ENCODE measurements at places on chromosomes 11 and 22. TPM values are rescaled to one million over a fixed set of nuclear protein-coding genes. Genes with fewer than 3 reads are reported as not detected.
A peak's percentile ranks its signal among the peaks of the same experiment; 100 is the strongest.

SOX6 gene
- 19.6 TPM for polyA plus RNA-seq

DNA sequence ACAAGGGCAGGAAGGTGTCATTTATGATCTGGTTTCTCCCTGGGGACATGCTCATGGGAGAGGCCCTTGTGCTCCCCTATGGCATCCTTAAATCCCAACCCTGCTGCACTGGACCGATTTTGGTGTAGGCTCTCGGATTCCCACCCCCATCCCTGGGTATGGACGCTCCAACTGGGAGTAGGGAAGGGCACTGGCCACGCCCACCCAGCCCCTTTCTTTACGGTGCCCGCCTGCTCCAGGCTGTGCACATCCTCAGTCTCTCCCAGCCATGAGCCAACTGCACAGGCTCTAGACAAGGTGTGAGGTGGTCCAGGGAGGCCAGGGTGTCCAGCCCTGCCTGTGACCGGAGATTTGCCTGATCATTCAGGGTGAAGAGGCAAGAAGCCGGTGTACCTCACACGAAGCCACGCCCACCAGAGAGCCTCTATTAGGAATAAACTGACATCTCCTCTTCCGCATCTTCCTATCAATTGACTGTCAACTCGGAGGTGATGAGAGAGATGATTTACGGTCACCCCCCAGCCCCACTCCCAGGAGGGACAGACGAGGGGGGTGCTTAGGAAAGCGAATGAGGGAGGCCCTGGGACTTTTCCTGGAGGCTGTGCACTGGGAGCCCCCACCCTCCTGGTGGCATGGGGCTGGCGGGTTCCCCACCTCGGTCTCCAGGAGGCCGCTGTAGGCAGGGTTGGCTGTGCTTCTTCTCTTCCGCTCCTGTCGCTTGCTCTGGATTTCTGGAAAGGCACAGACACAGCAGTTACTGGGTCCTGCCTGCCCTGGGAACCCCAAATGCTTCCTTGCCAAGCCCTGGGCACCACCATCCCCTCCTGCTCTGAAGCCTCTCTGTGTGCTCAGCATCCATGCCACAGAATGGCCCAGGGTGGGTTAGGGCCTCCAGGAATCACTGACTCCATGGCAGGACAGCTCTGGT is 116.7 kb downstream of the PHF21B start:
- no peak for DNase-seq

DNA sequence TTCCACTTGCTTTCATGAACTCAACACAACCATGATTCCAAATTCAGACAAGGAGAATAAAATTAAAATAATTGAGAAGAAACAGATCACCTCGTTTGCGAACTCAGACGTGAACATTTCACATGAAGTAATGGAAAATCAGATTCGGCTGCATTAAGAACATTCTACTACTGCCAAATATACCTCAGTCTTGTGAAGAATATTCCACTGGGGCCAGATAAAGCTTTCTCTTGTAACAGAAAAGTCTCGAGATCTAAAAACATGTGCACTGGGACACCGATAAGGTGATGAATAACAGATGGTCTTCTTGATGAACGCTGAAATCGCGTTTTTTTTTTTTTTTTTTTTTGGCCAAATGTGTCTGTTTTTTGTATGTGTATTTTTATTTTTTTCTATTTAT is 761.1 kb downstream of the BRD1 start:
- no peak for DNase-seq

GRCh38 chr11:81857386-81857785 is 876.3 kb downstream of the FAM181B start:
- DNase-seq, result no peak

DNA sequence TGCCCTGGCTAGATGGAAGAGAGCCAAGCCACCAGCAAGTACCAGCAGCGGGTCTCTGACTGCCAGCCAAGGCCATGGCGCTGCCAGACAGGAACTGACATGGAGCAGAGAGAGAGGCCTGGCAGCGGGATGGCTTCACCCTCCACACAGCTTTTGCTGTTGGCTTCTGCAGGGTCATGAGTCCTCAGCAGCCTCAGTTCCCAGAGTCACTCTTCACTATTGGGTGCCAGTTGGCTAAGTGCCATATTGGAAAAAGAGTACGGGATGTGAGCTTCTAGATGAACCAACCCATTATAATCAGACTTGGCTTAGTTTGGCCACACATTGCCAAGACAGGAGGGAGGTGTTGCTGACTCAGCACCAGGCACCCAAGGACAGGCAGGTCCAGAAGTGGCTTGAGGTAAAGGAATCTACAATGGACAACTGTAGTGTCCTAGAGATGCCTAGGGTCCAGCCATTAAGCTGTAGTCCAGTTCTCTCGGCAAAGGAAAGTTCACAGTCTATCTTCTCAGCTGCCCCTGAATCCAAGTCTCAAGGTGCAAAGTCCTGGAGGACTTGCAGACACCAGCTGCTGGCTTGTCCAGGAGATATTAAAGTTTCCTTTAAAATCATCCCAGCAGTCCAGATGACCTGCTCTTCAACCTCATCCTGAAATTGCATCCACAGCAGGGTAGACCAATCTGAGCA is 40.7 kb upstream of the POU2AF1 start:
- DNase-seq, result no peak

DNA sequence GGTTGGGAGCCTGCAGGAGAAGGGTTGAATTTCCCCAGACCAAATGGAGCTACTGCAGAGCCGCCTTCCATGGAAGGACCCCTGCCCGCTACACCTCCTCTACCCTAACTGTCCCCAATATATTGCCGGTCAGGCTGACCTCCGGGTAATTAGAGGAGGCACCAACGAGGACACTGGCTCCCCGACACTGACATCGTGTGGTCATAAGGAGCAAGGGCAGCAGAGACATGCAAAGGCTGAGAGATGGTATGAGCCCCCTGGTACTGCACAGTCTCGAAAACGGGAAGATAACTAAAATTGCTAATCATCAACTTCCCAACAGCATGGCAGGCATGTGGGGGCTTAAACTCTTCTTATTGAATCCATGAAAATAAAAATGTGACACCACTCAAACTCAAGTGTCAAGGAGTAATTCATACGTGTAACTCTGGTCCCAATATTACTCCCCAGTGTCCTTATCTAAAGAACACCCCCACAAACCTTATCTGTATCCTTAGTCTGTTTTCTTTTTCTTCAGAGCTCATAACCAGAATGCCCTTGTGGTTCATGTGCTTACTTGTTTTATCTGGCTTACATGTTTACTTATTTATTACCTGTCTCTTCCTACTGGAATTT is 4.4 kb downstream of the CAVIN3 start:
- peak; percentile 22 for DNase-seq

GRCh38 chr22:37823134-37823985 is at the start of gene GALR3:
GALR3 (plus strand) TSS chr22:37823382; CDS start chr22:37823407, 25 bp downstream.
- DNase-seq, result no peak

DNA sequence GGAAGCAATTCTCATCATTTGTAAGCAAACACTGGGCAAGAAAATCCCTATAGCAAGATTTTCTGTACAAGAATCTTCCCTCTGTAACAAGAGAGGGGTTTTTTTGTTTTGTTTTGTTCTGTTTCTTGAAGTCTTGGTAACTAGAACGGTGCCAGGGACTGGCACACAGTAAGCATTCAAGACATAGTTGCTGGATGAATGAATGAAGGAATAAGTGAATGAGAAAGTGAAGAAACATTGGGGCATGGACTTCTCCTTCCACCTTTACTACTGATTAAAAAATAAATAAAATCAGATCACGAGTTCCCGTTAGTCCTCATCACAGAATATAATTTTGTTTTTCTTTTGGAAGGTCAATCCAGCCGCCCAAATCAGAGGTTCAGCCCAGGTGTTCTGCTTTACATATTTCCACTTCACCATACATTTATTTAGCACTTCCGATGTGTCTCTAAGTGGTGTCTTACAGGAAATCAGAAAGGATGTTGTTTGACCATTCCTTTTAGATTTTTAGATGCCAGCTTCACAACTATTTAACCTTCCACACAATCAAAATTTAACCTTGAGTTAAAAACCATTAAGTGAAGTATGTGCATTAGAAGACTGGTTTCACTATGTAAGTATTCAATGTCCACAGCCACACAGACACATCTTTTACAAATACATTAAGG is 281.2 kb downstream of the CADM1 start:
- DNase-seq, result no peak

All from left renal pelvis (tissue), 4 donors.